Cerebellar cortex (tissue), 1 donor: ENCODE measurements at places on chromosomes 7 and 10.

- no peak for DNase-seq
Observed at GRCh38 chr7:52271703-52272102, 763.7 kb upstream of the POM121L12 start.

DNA sequence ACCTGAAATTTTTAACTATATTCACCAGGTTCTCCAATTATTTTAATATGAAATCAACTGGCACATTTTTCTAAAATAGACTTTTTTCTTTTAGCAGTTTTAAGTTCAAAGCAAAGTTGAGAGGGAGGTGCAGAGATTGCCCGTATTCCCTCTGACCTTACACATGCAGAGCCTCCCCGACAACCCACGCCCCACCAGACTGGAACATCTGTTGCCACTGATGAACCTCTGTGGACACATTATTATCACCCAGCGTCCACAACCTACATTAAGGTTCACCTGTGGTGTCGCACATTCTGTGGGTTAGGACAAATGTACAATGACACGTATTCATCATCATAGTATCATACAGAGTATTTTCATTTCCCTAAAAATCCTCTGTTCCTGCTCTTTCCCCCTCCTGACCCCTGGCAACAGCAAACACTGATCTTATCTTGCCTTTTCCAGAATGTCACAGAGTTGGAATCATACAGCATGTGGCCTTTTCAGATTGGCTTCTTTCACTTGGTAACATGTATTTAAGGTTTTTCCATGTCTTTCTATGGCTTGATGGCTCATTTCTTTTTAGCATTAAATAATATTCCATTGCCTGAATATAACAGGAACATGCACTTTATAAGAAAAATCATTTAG is 37.1 kb downstream of the COBL start:
- DNase-seq, result no peak

DNA sequence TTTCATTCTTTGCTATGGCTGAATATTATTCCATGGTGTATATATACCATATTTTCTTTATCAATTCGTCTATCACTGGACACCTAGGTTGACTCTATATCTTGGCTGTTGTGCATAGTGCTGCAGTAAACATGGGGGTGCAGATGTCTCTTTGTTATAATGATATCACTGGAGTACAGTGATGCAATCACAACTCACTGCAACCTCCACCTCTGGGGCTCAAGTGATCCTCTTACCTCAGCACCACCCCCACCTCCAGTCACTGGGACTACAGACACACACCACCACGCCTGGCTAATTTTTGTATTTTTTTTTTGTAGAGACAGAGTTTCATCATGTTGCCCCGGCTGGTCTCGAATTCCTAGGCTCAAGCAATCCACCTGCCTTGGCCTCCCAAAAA is 15.6 kb downstream of the KLHL7 start:
- DNase-seq, result no peak

DNA sequence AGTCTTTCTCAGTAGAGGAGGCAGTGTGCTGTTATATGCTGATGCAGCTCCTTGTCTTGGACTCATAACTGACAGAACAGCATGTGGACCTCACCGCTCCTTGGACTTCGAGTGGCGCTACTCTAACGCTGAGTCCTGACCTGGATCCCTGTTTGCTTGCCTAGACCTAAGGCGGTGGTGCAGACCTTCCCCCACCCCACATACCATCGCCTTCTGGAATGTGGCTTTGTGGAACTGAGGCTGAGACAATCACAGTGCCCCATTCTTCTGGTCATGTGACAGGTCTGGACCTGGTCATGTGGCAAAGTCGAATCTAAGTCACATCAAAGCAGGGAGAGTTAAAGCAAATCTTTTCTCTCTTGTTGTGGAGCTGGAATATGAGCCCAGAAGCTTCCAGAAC is 190.7 kb upstream of the MKI67 start:
- no peak for DNase-seq

DNA sequence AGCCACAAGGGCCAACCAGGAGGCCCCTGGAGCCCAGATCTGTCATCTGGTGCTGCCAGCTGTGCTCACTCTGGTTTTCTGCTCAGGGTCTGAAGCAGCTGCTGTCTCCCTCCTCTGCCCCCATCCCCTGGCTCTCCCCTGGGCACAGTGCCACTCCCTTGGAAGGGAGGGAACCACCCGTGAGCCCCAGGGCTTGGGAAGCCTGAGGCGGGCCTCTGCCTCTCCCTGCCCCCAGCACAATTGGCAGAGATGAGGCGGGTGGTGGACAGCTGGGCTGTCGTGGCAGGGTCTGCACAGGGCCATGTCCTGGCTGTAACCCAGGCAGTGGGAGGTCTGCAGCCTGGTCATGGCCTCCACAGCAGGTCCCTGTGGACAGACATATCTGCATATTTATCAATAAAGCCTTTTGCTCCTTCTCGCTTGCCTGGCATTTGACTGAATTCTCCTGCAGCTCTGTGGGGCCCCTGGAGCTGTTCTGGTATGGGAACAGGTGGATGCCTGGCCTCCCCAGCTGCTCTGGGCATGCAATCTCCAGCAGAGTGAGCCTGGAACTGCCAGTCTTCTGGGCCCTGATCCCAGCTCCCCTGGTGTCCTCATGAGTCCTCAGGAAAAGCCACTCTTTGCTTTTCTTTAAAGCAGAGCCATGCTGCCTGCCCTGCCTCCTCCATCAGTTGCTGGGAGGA is 1.6 kb upstream of the ANKRD2 start:
- DNase-seq, result peak; percentile 93

GRCh38 chr7:925601-926000 is 28.9 kb downstream of the ADAP1 start:
- no peak for DNase-seq

DNA sequence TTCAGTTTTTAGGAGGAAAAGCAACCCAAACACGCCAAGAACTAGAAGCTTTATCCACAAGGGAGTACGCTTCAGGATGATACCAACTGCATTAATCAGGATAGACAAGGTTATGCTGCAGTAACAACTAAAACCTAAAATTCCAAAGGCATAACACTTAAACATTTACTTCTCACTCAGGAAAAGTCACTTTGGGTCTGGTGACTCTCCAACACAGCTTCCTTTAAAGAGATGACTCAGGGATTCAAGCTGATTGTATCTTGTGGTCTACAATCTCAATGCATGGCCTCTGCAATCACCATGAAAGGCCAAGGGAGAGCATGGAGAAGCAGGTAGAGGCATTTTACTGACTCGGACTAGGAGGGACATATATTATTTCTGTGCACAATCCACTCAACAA is 315.8 kb downstream of the KCNMA1 start:
- DNase-seq, result no peak

DNA sequence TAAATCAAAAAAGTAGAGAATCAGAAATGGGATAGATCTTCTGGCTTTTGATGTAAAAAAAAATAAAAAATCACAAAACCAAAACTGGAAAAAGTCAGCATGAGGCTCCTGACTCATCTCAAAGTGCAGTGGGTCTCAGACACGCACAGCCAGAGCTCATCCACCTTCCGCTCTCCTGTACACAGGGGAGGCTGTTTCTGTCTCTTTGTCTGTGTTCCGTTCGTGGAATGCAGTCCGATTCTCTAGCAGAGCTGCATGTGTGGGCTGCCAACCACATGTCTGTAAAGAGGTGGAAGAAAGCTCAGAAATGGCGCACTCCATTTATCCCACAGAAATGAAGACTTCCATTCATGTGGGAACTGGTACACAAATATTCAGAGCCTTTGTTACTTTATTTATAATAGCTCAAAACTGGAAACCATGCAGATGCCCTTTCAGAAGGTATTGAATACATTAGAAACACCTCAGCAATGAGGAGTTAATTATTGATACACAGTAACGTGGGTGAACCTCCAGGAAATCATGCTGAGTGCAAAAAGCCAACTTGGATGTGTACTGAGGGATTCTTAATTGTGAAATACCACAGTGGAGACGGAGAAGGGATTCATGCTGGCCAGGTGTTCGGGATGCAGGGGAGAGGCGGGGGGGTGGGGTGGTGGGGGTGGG is 123.3 kb downstream of the TRRAP start:
- no peak for DNase-seq

DNA sequence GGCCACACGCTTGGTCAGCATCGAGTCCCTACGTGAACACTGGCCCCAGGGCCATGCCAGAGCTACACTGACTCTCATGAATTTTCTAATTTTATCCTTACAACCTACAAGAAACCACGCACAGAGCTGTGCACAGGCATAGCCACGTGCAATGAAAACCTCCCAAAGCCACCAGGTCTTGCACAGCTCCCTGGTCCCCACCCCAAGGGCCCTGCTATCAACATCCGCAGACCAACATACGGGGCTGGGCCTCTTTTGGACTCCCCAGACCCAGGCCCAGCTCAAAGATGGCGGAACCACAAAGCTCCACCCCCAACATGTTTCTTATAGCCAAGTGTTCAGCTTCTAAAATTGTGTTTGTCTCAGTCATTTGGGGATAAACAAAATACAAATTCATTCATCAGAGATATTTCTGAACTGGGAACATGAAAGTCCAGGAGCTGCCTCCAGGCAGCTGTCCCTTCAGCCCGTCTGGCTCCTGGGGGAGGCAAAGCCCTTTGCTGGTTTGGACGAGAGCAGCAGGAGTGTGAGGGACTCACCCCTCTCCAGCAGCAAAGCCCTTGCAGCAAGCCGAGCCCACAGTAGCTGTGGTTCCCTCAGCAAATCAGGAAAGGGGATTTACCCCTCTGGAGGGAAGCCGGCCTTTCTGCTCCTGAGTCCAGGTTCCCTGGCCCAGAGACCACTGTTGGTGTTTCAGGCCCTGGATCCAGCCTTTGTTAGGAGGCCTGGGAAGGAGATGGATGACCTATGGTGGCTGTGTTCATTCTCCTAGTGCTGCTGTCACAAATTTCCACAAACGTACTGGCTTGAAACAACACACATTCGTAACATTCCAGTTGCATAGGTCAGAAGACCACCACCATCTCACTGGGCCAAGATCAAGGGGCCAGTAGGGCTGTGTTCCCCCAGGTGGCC is 75.1 kb downstream of the OAT start:
- no peak for DNase-seq

- DNase-seq, result no peak
Observed at GRCh38 chr10:107517811-107518210, 353.3 kb upstream of the SORCS1 start.

DNA sequence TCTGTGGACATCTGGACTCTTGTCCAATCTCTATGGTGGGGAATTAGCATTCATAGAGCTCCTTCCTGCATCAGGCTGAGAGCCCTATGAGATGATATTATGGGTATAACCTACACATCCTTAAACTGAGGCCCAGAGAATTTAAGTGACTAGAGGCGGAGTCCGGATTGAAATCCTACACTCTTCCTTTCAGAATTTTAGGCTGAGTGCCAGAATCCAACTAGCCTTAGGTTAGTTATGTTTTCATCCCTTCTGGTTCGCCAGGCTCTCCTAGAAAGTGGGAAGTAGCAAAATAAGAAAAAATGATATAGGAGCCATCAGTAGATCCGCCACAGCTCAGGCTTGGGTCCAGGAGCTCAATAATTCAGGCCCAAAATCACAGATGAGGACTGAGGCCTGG is 212.5 kb downstream of the GLI3 start:
- no peak for DNase-seq

- DNase-seq, result no peak
Observed at GRCh38 chr7:119684763-119685162, 588.2 kb upstream of the KCND2 start.

DNA sequence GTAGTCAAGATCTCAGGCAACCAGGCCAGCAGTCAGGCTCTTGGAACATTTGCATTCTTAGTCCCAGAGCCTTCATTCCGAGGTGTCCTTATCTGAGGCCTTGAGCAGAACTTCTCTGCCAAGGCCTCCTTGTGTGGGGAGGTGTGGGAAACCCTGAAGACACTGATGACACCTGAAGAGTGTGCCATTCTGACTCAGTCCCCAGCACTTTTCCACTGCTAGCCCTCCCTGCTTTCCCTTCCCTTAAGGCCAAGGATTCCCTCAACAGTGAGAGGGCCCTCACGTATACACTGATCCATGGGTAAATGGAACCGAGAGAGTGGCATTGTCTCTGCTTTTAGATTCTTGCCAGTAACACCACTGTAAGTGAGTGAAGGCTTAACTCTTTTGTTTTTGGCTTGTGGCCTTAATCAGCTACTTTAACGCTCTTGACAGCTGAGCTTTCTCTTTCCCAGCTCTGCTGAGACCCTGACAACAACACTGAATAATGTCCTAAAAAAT is 30.3 kb downstream of the TRDMT1 start:
- DNase-seq, result no peak

- no peak for DNase-seq
Observed at GRCh38 chr10:3838460-3839437, 53.7 kb upstream of the KLF6 start.

- no peak for DNase-seq
Observed at GRCh38 chr7:44787041-44787440, 9.4 kb upstream of the PPIA start.

GRCh38 chr7:128448751-128449302 is 6.9 kb upstream of the HILPDA start:
- no peak for DNase-seq

GRCh38 chr7:139571651-139572050 is 48.2 kb downstream of the CLEC2L start:
- DNase-seq, result no peak

GRCh38 chr10:92187101-92187500 is 103.8 kb downstream of the CPEB3 start:
- DNase-seq, result no peak

GRCh38 chr10:78173360-78174015 is 139.8 kb downstream of the RPS24 start:
- no peak for DNase-seq

DNA sequence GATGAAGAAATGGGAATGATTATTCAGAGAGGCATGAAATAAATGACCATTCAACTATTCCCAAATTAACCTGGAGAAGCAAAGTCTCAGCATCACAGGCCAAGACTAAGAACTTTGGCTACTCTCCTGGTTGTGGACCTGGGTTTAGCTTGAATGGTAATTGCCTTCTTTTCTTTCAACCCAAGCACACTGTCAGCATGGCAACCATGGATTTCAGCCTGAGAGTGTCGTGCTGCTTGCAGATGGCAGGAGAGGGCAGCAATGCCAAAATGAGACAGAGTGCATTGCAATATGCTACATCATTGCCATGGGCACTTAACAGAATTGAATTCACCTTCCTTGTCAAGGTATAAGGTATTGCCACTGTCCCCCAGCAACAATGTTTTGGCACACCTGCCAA is 767.2 kb downstream of the REEP3 start:
- peak; percentile 93 for DNase-seq

- no peak for DNase-seq
Observed at GRCh38 chr7:132295175-132295574, 281.1 kb downstream of the PLXNA4 start.

DNA sequence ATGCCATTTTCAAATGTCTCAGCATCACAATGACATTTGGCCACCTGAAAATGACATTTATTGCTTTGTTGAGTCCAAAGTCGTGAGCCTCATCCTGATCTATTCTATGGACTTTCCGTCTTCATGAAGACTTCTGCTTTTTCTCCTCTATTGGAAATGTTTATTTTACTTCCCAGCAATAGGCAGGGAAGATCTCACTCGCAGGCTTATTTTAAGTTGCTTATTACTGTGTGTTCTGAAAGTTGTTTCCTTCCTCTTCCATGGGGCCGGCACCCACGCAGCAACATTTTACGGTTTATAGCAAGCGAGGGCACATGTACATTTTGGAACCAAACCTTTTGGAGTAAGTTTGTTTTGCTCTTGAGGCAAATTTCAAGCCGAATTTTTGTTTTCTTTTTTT is 221.0 kb upstream of the KLF6 start:
- DNase-seq, result no peak
